ENCODE measurements at places on chromosomes 4 and X. TPM values are rescaled to one million over a fixed set of nuclear protein-coding genes. Genes with fewer than 3 reads are reported as not detected.

The CSAG2 gene
- not detected for total RNA-seq

The PCDH7 gene
- total RNA-seq, result 0.11 TPM

The ZXDA gene
- total RNA-seq, result 1.6 TPM

The SHOX gene
- total RNA-seq, result not detected

The GAGE12H gene
- not detected for total RNA-seq

The TRPC5OS gene
- not detected for total RNA-seq

The IL21 gene
- not detected for total RNA-seq

The NPY1R gene
- total RNA-seq, result not detected

The MAGEB10 gene
- total RNA-seq, result not detected

The GLRA3 gene
- total RNA-seq, result not detected

The CXCL5 gene
- 34.0 TPM for total RNA-seq

The NPNT gene
- total RNA-seq, result 0.29 TPM
